Activated CD8-positive, alpha-beta T cell treated with anti-CD3 and anti-CD28 coated beads for 36 hours (primary cell): ENCODE measurements at places on chromosomes 13 and 19. TPM values are rescaled to one million over a fixed set of nuclear protein-coding genes. Genes with fewer than 3 reads are reported as not detected.

ZNF211 gene
- total RNA-seq = 7.7 TPM

ZNF329 gene
- total RNA-seq = 6.0 TPM

ERICH4 gene
- total RNA-seq = not detected

LGALS14 gene
- not detected for total RNA-seq

KIR2DL4 gene
- not detected for total RNA-seq

HPN gene
- total RNA-seq = not detected

CACNG7 gene
- not detected for total RNA-seq

KEAP1 gene
- total RNA-seq = 44.7 TPM

DNA sequence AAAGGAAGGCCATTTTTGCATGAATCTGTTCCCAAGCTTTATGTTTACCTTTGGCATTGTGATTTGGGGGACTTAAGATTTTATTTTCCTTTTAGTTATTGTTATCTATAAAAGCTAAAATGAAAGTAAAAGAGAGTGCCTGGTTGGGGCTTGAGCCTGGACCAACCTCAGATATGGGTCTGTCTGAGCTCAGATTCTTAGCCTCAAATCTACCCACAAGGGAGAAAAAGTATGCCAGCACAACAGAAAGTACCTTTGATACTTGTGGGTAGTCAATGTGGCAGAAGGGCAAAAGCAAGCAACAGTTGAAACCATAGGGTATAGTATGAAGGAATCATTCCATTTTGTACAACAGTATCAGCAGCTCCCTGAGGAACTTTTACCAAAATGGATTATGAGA is 26.6 kb upstream of the KBTBD6 start:
- DNase-seq = no peak
- H3K36me3 ChIP-seq = peaks cover 7% of the 10 kb centered on the region
- H3K4me3 ChIP-seq = no peak overlapping the region
- no peaks in the 10 kb centered on the region for H3K27me3 ChIP-seq

DNA sequence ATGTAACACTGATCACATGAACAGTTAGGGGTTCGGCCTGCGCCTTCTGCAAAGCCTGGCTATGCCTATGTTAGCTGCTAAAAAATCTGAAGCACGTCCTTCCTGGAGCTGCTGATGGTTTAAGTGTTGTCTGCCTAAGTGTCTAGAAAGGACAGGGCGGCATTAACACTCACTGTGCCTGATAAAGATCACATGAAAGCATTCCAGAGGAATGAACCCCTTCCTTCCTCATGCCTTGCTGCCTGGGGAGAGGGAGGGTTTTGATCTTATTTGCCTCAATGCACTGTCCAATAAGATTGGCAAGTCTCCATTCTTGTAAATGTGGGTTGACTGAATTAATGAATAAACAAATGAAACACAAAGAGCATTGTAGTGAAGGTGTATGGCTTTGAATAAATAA is 5.2 kb downstream of the DOCK9 start:
- no peak for DNase-seq
- H3K27ac ChIP-seq = no peak overlapping the region
- no peaks in the 10 kb centered on the region for H3K27me3 ChIP-seq
- no peak overlapping the region for H3K4me3 ChIP-seq
- no peaks in the 10 kb centered on the region for H3K36me3 ChIP-seq

GRCh38 chr13:63408331-63409189 is 1992.9 kb upstream of the PCDH20 start:
- H3K4me1 ChIP-seq = no peaks in the 10 kb centered on the region
- no peak for DNase-seq
- no peaks in the 10 kb centered on the region for H3K27me3 ChIP-seq
- H3K27ac ChIP-seq = no peak overlapping the region

- H3K4me3 ChIP-seq = no peak overlapping the region
- no peaks in the 10 kb centered on the region for H3K36me3 ChIP-seq
- DNase-seq = no peak
Measured at GRCh38 chr13:49308921-49309408, 61.2 kb downstream of the CDADC1 start.

GRCh38 chr13:76982061-76982460 is 9.8 kb upstream of the CLN5 start:
- peaks cover 37% of the 10 kb centered on the region for H3K27me3 ChIP-seq
- DNase-seq = no peak

GRCh38 chr13:29594303-29594709 is 1.2 kb downstream of the SLC7A1 start:
- peak; percentile 60 for DNase-seq
- H3K27ac ChIP-seq = peak overlapping the region; percentile 97
- peaks cover 49% of the 10 kb centered on the region for H3K4me1 ChIP-seq
- peaks cover 41% of the 10 kb centered on the region for H3K36me3 ChIP-seq
- peak overlapping the region; percentile 92 for H3K4me3 ChIP-seq
- H3K27me3 ChIP-seq = no peaks in the 10 kb centered on the region

DNA sequence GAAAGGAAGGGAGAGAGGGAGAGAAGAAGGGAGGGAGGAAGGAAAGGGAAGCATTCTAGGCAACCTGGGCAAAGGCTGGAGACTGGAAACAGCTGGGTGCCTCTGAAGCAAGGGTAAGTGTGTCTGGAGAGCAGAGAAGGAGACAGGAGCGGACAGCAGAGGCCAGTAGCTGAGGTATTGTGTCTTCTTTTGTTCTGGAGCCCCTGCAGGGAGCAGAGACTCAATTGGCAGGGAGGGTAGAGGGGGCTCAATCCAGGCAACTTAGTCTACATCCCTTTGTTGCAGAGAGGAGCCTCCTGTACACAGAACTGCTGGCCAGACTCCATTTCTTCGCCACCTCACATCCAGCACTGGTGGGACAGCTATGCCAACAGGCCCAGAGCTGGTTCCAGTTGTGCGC is 53.2 kb downstream of the NWD1 start:
- H3K27ac ChIP-seq = no peak overlapping the region
- no peaks in the 10 kb centered on the region for H3K36me3 ChIP-seq
- no peak overlapping the region for H3K4me3 ChIP-seq
- DNase-seq = no peak
- no peaks in the 10 kb centered on the region for H3K4me1 ChIP-seq
- peaks cover 20% of the 10 kb centered on the region for H3K27me3 ChIP-seq

DNA sequence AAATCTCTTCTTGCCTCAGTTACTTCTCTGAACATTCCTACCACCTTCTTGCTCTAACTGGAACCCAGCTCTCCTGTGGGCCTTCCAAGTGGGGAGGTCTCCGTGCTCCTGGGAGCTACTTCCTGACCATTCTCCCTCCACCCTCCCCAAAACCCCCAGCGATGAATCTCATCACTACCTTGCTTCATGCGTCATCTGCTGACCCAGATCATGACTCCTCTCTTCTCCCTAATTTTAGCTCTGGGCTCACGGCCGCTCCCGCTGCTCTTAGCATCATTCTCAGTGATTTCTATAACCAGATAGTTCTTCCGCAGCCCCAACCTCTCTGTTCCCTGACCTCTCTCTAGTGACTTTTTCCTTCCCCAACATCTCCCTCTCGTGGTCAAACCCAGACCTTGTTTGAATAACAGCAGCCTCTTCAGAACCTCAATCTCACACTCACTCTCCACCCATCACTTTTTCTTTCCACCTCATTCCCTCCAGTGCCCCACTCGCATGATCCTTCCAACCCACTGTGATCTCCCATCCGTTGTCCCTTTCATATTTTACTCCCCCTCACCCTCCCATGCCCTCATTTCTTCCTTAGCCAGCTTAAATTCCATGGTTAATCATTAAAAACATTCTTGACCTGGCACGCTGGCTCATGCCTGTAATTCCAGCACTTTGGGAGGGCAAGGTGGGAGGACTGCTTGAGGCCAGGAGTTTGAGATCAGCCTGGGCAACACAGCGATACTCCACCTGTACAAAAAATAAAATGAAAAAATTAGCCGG is 21.8 kb downstream of the MRPS12 start:
- peak; percentile 56 for DNase-seq
- H3K4me1 ChIP-seq = peaks cover 11% of the 10 kb centered on the region

GRCh38 chr13:108220041-108220440 is 1.8 kb downstream of the ABHD13 start:
- no peak for DNase-seq
- no peak overlapping the region for H3K27ac ChIP-seq

- no peaks in the 10 kb centered on the region for H3K36me3 ChIP-seq
- no peak overlapping the region for H3K27ac ChIP-seq
- no peaks in the 10 kb centered on the region for H3K4me1 ChIP-seq
- H3K27me3 ChIP-seq = no peaks in the 10 kb centered on the region
- H3K4me3 ChIP-seq = no peak overlapping the region
Measured at GRCh38 chr19:17441241-17442021, 7.0 kb downstream of the TMEM221 start.

DNA sequence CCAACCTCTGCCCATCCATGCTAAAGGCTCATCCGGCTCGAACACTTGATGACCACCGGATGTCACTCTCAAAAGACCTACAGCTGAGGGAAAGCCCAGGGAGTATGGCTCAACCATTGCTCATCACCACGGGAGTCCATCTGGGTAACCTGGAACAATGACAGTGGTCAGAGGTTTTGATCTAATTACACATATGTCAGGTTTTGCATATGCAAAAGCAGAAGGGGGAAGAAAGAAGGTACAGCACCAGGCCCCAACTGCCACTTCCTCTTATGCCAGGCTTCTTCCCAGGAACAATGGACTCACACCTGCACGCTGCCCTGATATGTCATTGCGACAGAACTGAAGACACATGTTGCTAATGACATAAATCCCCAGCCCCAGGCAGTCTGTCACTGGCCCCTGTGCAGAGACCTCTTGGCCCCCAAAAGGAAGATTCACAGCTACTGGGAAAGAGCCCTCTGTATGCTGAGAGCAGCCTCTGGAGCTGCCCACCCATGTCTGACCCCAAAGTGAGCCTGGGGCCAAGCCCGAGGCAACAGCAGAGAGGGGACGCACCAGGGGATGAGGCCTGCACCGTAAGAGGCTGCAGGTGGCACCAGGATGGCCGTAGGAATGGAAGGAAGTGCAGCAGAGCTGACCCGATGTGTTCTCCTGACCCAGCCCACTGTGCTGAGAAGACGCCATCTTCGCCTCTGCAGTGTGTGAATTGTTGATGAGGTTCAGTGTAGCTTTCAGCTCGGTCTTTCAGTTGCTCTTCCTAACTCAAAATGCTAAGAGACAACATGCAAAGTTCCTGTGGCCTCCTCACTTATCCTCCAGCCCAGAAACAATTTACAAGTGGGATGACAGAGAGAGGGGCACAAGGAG is 26.3 kb downstream of the EPS15L1 start:
- peaks cover 18% of the 10 kb centered on the region for H3K36me3 ChIP-seq
- peak overlapping the region; percentile 16 for H3K27ac ChIP-seq
- H3K27me3 ChIP-seq = no peaks in the 10 kb centered on the region

DNA sequence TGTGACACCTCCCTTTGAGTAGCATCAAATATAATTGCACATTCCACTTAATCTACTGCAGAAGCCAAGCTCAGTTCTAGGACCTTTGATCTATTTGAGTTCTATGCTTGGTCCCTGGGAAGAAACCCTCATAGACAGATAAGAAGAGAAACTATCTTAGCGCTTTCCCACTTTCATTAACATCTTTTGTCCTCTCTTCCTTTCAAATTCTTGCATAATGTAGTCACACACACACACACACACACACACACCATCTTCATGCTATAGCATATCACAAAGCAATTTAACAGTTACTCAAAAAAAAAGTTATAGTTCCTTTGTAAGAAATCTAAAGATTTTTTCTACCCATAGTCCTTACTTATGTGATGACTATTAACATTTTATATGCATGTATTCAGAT is 735.9 kb upstream of the PCDH9 start:
- DNase-seq = no peak
- no peaks in the 10 kb centered on the region for H3K36me3 ChIP-seq
- no peak overlapping the region for H3K27ac ChIP-seq
- H3K4me3 ChIP-seq = no peak overlapping the region

GRCh38 chr19:35043906-35044305 is 2.4 kb downstream of the HPN start:
- no peak overlapping the region for H3K4me3 ChIP-seq
- no peak for DNase-seq
- no peaks in the 10 kb centered on the region for H3K36me3 ChIP-seq

GRCh38 chr19:50518091-50519005 is 4.6 kb upstream of the ASPDH start:
- peaks cover 2% of the 10 kb centered on the region for H3K4me1 ChIP-seq
- no peak overlapping the region for H3K4me3 ChIP-seq
- H3K27me3 ChIP-seq = peaks cover 5% of the 10 kb centered on the region
- DNase-seq = no peak

DNA sequence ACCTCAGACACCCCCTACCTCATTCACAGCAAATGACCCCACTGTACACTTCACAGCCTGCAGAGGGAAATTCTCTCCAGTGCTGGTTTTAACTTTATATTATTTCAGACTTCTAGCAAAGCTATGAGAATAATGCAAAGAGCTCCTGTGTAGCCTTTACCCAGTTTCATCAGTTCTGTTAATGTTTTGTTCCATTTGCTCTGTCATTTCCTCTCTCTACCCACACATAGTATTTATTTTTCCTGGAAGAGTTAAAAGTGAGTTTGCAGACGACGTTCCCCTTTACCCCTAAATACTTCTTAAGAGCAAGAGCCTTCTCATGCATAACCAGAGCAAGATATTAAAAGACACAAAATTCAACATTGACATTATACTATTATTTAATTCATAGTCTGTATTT is 49.9 kb upstream of the ADGRE1 start:
- H3K27ac ChIP-seq = peak overlapping the region; percentile 92
- no peak for DNase-seq
- H3K4me1 ChIP-seq = peaks cover 27% of the 10 kb centered on the region
- peaks cover 52% of the 10 kb centered on the region for H3K36me3 ChIP-seq
- H3K4me3 ChIP-seq = peak overlapping the region; percentile 18

GRCh38 chr13:32905063-32905863 is 111.0 kb upstream of the KL start:
- peak overlapping the region; percentile 95 for H3K27ac ChIP-seq
- H3K4me3 ChIP-seq = peak overlapping the region; percentile 65
- H3K27me3 ChIP-seq = peaks cover 2% of the 10 kb centered on the region
- DNase-seq = peak; percentile 38
- H3K4me1 ChIP-seq = peaks cover 23% of the 10 kb centered on the region

- peaks cover 31% of the 10 kb centered on the region for H3K36me3 ChIP-seq
- DNase-seq = no peak
- peak overlapping the region; percentile 42 for H3K27ac ChIP-seq
- H3K27me3 ChIP-seq = no peaks in the 10 kb centered on the region
Measured at GRCh38 chr19:42249149-42249750, 5.7 kb downstream of the ERF start.

- no peak for DNase-seq
- no peaks in the 10 kb centered on the region for H3K27me3 ChIP-seq
- peaks cover 14% of the 10 kb centered on the region for H3K4me1 ChIP-seq
- peak overlapping the region; percentile 97 for H3K4me3 ChIP-seq
- peak overlapping the region; percentile 96 for H3K27ac ChIP-seq
Measured at GRCh38 chr19:40424637-40425449, 949 bp downstream of the SERTAD1 start.

- peaks cover 7% of the 10 kb centered on the region for H3K4me1 ChIP-seq
- DNase-seq = no peak
Measured at GRCh38 chr19:2187159-2187558, 23.4 kb downstream of the DOT1L start.

DNA sequence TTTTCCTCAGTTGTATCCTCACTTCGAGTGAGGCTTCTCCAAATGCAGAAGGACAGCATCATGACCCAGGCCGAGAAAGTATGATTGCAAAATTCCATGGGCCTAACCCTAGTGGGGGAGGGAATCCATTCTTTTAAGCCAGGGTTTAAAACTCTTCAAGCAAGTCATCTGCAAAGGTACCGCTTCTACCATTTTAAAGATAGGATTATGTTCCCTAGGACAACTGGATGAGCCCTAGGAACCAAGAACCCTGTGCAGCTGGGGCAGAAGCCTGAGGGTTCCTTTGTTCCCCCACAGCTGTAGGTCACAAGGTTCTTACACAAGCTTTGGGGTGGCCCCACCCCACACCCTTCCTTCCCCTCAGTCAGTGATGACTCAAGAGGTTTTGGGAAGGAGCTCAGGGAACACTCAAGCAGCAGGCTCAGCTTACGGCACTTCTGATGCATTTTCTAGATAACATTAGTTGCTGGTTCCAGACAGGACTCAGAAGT is 13.5 kb downstream of the ARL11 start:
- peaks cover 4% of the 10 kb centered on the region for H3K4me1 ChIP-seq
- no peak overlapping the region for H3K27ac ChIP-seq
- H3K4me3 ChIP-seq = no peak overlapping the region
- H3K36me3 ChIP-seq = no peaks in the 10 kb centered on the region
- no peaks in the 10 kb centered on the region for H3K27me3 ChIP-seq
